ENCODE measurements at places on chromosomes 5 and 9. TPM values are rescaled to one million over a fixed set of nuclear protein-coding genes. Genes with fewer than 3 reads are reported as not detected.

The TMEM252 gene
- total RNA-seq, result not detected

The SMIM32 gene
- total RNA-seq, result not detected

DNA sequence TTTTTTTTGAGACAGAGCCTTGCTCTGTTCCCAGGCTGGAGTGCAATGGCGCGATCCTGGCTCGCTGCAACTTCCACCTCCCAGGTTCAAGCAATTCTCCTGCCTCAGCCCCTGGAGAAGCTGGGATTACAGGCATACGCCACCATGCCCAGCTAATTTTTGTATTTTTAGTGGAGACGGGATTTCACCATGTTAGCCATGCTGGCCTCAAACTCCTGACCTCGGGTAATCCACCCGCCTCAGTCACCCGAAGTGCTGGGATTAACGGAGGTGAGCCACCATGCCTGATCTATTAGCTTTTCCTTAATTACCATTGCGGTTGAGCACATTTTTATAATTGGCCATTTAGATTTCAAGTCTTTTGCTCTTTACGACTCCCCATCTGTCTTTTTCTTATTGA, 2.9 kb upstream of the FLT4 start:
- no peak overlapping the region for H3K4me3 ChIP-seq
- H3K27me3 ChIP-seq, result peaks cover 9% of the 10 kb centered on the region

DNA sequence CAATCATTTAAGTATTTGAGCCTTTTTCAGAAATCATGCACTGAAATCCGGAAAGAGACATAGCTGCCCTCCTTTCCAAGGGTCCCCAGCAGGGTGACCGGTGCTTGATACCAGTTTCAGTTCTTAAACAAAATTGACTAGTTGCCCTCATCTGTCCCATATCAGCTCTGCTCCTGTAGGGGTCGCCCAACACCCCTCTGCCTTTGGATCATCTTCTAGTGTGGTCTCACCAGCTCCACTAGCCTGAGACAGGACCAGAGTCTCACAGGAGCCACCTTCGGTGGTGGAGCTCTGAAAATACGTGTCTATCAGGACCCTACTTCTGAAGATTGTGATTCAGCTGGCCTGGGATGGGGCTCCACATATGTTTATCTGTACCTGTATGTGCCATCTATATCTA, 428.2 kb downstream of the ENC1 start:
- H3K4me1 ChIP-seq, result no peaks in the 10 kb centered on the region
- no peaks in the 10 kb centered on the region for H3K27me3 ChIP-seq
- no peak overlapping the region for H3K27ac ChIP-seq
- DNase-seq, result no peak
